Thyroid gland (tissue), 4 donors: ENCODE measurements at places on chromosomes 5 and 9. TPM values are rescaled to one million over a fixed set of nuclear protein-coding genes. Genes with fewer than 3 reads are reported as not detected.

Gene PCAT7
- not detected for total RNA-seq

- H3K36me3 ChIP-seq, result no peaks in the 10 kb centered on the region
- no peaks in the 10 kb centered on the region for H3K27me3 ChIP-seq
These were observed 91.9 kb upstream of the SH3PXD2B start for GRCh38 chr5:172546196-172546595.

GRCh38 chr5:178237431-178238312 lies 5.1 kb upstream of the PHYKPL start:
- peaks cover 14% of the 10 kb centered on the region for H3K4me1 ChIP-seq
- no peaks in the 10 kb centered on the region for H3K27me3 ChIP-seq
- no peaks in the 10 kb centered on the region for H3K36me3 ChIP-seq
- peak; percentile 42 for DNase-seq
- H3K27ac ChIP-seq, result peak overlapping the region; percentile 78

DNA sequence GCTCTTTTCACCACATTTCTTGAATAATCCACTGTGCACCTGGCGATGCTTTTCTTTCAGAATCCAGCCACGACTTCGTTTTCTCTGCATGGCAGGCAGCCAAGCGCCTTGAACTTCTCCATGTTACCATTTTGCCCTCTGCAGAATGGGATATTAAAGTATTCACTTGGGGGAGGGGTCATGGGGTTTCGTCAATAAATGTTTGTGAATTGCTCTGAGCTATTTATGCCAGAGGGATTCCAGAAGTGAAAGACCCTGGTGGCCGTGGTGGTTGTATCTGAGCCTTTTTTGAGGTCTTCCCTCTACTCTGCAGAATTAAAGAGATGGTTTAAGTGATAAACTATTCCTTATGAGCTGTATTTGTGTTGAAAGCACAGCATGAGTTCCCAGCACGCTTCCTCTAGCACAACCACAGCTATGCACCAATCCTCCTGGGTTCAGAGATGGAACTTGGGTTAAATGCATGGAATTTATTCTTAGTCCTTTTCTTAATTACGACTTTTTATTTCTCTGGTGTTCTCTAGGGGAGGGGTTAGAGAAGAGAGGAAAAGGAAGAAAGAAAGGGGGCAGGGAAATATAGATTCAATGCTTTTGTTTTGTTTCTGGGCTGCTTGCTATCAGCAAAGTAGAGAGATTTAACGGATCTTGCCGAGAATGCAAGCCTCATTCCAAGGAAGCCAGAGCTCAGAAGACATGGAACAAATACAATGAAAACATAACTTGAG lies 478.2 kb upstream of the TNC start:
- no peak for DNase-seq
- H3K27me3 ChIP-seq, result no peaks in the 10 kb centered on the region
- H3K27ac ChIP-seq, result no peak overlapping the region
- no peak overlapping the region for H3K4me3 ChIP-seq
- no peaks in the 10 kb centered on the region for H3K4me1 ChIP-seq

DNA sequence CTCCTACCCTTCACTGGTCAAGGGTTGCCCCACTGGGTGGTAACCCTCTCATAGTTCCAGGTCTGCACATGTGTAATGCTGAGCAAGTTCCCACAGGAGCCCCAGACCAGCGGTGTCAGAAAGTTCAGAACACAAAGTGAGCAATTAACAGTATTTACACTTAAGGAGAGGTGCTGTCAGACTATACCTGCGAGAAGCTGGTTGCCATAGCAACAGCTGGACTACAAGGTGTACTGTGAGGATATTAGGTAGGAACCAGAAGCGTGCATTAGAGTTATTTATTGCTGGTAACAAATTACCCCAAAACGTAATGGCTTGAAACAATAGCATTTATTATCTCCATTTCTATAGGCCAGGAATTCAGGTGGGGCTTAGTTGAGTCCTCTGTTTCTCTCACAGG lies 317.0 kb upstream of the RPS23 start:
- no peaks in the 10 kb centered on the region for H3K36me3 ChIP-seq
- H3K4me1 ChIP-seq, result no peaks in the 10 kb centered on the region
- H3K4me3 ChIP-seq, result no peak overlapping the region
- no peak overlapping the region for H3K27ac ChIP-seq

DNA sequence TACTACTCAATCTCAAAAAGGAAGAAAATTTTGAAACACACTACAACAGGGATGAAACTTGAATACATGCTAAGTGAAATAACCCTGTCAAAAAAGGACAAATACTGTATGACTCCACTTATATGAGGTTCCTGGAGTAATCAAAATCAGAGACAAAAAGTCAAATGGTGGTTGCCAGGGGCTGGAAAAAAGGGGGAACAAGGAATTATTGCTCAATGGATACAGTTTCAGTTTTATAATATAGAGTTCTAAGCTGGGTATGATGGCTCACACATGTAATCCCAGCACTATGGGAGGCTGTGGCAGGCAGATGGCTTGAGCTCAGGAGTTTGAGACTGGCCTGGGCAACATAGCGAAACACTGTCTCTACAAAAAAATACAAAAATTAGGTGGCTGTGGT lies 29.0 kb downstream of the ETF1 start:
- H3K27ac ChIP-seq, result no peak overlapping the region
- H3K4me3 ChIP-seq, result no peak overlapping the region
- peaks cover 21% of the 10 kb centered on the region for H3K4me1 ChIP-seq
- no peak for DNase-seq
- H3K27me3 ChIP-seq, result no peaks in the 10 kb centered on the region
